ENCODE measurements at places on chromosomes 12 and 14.

DNA sequence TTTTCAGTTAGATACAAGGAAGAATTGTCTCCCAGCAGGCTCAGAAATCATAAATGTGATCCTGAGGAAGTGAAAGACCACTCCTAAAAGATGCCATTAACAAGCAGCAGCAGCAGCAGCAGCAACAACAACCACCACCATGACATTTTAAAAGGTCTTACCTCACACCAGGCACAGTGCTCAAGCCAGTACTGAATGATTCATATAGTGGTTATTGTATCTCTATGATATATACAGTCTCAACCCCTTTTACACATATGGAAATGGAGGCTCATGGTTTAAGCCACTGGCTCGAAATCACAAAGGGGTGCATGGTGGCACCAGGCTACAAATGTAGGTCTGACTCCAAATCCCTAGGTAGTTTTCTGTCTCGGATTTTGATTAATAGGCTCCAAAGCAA is 126.9 kb downstream of the KTN1 start:
- no peak for DNase-seq

- DNase-seq: no peak
These were observed 7.8 kb downstream of the LHX5 start for GRCh38 chr12:113463746-113464451.

DNA sequence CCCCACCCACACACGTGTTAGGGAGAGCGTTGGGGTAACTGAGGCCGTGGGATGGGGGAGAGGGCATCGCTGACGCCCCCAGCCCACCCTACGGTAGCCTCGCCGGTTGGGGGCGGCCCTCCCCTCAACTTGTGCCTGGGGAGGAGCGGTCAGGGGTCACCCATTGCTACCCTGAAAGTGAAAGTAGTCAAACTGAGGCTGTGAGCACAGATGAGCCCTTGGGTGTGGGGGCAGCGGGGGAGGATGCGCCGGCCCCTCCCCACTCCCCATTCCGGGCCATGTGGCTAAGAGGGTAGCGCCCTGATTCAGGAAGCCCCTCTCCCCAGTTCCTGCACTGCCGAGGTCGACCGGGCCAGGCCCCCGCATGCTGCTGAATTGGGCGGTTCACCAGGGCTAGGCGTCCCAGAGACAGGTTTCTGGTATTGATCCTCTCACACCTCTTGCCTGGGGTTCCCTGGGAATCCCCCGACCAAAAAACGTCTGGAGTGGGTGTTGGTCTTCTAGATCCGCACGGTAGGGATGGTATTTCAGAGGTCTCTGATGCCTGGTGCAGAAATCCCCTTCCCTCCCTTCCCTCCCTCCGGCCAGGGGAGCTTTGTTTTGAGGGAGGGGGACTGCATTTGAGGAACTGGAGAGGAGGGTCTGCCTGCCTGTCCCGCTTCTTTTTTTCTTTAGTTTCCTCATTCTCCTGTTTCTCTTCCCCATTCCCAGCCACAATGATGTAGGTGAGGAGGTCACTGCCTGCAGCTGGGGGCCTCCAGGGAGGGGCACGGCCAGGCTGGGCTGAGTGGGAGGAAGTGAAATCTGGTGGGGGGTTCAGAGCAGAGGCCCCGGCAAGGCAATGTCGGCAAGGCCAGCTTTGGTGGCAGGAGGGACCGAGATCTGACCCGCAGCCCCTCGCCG is 1.0 kb downstream of the SH2B3 start:
- DNase-seq: peak; percentile 17

DNA sequence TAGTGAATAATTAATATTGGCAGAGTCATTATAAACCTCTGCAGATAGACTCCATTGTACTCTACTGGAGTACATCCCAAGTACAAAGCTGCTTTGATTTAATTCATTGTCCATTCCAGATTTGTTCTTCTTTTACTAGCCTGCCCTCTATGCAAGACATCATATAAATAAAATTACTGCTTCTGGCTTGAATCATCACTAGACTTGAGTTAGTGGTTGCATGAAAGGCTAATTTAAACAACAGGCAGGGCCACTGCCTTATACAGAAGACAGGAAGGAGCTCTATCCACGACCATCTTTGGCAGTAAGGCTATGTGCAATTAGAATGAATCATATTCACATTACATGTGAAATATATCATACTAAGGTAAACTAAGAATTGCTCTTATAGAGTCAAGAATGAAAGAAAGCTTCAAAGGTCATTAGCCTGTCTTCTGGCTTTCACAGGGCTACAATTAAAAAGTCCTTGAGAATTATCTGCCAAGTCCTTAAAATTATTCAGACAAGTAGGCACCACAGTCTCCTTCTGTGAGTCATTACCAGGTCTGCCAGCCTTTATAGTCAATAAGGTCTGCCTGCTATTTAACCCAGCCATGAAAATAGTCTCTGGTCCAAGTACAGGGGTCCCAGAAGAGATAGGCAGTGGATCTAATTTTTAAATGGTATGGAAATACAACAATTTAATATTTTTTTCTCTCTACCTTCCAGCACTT is 631.8 kb downstream of the TMTC2 start:
- no peak for DNase-seq

DNA sequence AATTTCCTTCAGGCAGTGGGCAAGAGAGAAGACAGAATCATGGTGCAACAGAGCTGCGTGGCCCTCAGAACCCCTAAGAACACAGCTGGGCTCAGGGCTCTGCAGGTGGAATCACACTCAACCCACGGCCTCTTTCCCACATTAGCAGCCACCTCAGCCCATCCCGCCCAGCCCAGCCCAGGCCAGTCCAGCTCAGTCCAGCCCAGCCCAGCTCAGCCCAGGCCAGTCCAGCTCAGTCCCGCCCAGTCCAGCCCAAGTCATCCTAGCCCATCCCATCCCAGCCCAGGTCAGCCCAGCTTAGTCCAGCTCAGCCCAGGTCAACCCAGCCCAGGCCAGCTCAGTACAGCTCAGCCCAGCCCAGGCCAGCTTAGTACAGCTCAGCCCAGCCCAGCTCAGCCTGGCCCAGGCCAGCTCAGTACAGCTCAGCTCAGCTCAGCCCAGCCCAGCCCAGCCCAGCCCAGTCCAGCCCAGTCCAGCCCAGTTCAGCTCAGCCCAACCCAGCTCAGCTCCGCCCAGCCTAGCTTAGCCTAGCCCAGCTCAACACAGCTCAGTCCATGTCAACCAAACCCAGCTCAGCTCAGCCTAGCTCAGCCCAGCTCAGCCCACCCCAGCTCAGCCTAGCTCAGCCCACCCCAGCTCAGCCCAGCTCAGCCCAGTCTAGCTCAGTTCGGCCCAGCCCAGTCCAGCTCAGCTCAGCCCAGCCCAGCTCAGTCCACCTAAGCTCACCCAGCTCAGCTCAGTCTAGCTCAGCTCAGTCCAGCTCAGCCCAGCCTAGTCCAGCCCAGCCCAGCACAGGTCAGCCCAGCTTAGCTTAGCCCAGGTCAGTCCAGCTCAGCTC is 183.1 kb downstream of the TMEM121 start:
- DNase-seq: no peak

- no peak for DNase-seq
These were observed 3.6 kb downstream of the IFT43 start for GRCh38 chr14:75989134-75989533.

DNA sequence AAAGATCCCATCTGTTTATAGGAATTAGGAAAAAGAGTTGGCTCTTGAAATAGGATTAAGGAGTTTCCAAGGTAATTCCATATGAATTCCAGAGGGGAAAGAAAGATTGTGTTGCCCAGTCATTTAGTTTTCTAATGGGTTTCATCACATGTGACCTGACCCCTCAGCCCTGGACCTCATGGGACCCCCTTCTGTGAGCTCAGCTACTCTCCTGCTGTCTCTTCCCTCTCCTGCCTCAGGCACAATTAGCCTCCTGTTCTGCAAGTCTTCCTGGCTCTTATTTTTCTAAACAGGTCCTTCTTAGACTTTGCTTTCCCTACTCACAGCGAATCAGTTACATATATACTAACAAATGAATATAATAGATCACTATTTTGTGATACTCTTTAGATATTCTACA is 237.7 kb downstream of the TRHDE start:
- no peak for DNase-seq

DNA sequence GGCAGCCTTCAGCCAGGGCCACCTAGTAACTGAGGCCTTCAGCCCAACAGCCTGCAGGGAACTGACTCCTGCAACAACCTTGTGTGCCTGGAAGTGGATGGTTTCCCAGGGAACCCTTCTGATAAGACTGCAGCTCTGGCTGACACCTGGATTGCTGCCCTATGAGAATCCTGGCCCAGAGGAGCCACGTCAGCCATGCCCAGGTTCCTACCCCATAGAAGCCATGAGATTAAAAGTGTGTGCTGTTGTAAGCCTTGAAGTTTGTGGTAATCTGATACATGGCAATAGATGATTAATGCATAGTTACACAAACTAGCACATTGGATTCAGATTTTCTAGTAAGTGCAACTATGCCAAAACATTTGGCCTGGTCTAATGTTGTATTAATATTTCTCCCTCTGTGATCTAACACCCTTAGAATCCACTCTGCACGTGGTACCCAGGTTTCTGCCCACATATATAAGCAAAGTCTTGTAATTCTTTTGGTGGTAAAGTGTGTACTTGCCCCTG is 64.8 kb upstream of the BEGAIN start:
- DNase-seq: no peak

DNA sequence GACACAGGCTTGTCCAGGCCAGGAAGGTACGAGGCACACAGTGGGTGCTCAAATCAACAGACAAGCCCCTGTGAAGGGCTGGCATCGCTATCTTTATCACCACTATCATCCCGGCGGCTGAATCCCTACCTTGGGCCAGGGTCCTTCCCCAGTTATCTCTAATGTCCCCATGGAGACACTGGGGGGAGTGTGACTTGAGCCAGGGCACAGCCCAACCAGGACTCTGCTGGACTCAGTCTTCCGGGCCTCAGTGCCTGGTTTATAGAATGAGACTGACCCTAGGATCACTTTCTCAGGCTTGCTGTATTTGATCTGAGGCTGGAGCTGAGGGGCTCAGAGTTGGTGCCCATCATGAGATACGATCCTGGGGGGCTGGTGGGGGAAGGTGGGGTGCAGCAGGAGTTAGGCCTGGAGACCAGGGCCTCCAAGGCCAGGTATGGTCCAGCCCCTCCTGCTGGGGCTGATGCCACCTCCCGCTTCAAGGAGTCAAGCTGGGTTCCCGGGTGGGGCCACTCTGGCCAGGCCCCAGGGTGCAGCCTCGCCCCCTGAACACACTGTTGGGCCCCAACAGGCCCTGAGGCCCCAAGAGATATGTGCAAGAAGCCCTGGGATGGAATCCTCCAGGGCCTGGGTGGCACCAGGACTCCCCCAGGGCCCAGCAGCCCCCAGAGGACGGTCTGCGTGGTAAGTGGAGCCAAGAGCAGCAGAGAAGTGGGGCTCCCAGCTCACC is 11.8 kb downstream of the BEGAIN start:
- no peak for DNase-seq

GRCh38 chr12:1882850-1883470 is 35.5 kb downstream of the CACNA2D4 start:
- no peak for DNase-seq

DNA sequence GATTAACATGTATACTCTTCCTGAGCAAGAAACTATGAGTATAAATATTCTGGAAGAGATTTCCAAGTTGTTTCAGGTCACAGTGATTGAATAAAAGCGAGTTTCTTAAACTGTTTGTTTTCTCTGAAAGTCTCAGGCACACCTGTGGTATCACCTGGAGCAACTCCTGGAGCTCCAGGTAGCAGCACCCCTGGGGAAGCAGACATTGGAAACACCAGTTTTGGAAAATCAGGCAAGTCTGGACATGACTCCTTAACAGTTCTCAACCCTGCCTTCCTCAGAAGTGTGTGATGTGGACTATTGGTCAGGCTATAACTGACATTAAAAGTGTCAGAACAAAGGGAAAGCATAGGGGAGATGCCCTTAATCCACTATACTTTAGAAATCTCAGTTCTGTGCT is 217.6 kb upstream of the CNTN1 start:
- DNase-seq: no peak

GRCh38 chr12:132600048-132601032 is 10.0 kb downstream of the LRCOL1 start:
- no peak for DNase-seq

DNA sequence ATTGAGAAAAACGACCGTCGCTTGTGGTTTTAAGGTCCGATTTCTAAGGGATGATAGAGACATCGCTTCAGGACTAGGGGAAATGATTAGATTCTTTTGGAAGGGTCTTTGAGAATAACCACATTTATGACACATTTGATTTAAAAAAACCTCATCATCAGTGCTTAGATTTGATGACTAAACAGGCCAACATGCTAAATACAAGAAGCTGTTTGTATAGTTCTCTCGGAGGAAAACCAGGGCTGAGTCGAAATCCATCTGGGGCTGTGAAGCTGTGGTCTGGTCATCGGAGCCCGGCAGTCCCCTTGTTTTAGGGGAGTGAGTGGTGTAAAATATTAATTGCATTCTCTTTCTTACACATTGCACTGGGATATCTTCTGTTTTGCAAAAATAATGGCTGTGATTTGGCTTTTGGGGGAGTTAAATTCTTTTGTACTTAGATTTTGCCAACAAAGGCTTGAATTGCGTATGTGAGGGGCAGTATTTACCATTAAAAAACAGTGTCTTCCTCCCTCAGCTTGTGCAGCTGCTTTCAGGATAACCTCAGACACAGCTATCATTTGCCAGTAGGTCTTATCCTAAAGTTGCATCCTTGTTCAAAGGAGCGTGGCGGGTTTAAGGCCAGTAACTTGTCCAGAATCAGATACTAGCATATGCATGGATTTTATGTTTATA is 550 bp downstream of the GNG2 start:
- no peak for DNase-seq

GRCh38 chr12:29255042-29255441 is 106.0 kb downstream of the FAR2 start:
- DNase-seq: no peak

DNA sequence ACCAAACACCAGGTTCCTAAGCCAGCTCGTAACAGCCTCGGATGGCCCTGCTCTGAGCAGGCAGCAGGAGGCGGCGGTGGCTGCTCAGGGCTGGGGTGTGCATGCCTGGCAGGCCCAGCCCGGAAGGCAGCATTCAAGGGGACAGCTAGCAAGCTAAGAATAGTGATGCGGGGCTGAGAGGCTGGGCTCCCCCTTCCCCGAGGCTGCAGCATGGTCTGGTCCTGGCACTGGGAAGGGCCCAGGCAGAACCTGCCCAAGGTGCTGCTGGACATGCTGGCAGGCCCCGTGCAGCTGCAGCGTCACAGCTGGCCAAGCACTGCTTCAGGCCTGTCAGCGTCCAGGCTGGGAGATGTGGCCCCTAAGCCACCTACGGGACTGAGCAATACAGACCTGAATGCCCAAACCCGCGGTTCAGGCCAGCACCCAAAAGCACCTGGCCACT is 26.4 kb upstream of the NUDT14 start:
- no peak for DNase-seq

DNA sequence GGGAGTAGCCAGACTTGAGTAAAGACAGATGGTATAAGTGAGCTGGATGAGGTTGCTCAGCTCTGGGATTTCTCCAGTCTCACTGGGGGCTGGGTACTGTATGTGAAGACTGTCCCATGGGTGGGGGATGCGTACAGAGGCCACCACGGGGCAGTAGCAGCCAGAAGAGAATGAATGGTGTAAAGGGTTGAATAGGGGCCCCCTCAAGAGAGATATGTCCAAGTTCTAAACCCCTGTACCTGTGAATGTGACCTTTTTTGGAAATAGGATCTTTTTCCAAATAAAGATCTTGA is 21.8 kb upstream of the BCDIN3D start:
- no peak for DNase-seq

GRCh38 chr14:86501611-86502010 is 971.7 kb downstream of the FLRT2 start:
- no peak for DNase-seq
